Liver (tissue), 10 donors: ENCODE measurements at places on chromosomes 5 and 9. TPM values are rescaled to one million over a fixed set of nuclear protein-coding genes. Genes with fewer than 3 reads are reported as not detected.

DNA sequence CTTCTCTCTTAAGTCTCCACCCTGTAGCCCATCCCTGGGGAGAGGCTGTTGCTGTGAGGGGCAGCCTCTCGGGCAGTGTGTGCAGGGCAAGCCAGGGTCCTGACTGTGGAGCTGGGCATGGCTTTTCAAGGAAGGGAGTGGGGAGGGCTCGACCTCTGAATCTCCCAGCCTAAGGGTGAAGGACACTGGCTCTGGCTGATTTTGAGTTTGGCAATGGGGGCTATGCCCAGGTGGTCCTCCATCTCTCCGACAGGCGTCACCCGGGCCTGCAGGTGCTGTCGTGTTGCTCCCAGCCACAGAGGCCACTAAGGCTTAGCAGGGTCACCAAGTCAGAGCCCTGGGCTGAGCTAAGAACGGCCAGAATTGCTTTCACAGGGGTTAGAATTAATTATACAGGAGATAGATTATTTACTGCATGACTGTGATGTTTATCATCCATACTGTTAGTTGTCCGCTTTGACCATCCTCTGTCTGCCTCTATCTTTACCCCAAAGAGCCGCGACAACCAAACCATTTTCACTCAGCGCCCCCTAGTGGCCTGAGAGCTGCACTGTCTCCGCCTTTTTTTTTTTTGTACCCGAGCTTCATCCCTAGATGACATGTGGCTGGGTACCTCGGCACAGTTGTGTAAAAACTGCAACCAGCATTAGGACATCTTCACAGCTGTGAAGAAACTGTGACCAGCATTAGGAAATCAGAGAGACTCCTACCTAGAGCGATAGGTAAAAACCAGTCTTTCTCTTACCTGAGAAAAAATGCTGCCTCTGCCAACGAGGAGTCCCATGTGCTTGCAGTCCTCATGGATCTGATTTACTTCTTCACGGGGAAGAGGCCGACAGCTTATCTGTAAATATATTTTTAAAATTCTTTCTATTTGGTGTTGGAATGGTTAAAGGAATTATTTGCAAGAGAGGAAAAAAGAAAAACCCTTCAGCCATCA lies 44.5 kb downstream of the AGXT2 start:
- no peak overlapping the region for H3K27ac ChIP-seq
- DNase-seq, result peak; percentile 72
- H3K27me3 ChIP-seq, result no peaks in the 10 kb centered on the region
- H3K4me1 ChIP-seq, result no peaks in the 10 kb centered on the region
- peaks cover 2% of the 10 kb centered on the region for H3K36me3 ChIP-seq

The MIGA2 gene
- total RNA-seq, result 22.8 TPM

- H3K4me3 ChIP-seq, result no peak overlapping the region
- no peaks in the 10 kb centered on the region for H3K27me3 ChIP-seq
- H3K4me1 ChIP-seq, result peaks cover 7% of the 10 kb centered on the region
- H3K27ac ChIP-seq, result no peak overlapping the region
- DNase-seq, result no peak
- peaks cover 5% of the 10 kb centered on the region for H3K36me3 ChIP-seq
Observed at GRCh38 chr9:126874546-126875314, 14.3 kb downstream of the ZBTB34 start.

The DDX4 gene
- total RNA-seq, result not detected

- no peaks in the 10 kb centered on the region for H3K27me3 ChIP-seq
- H3K4me3 ChIP-seq, result no peak overlapping the region
- no peak overlapping the region for H3K27ac ChIP-seq
- H3K36me3 ChIP-seq, result no peaks in the 10 kb centered on the region
Observed at GRCh38 chr5:27434335-27434734, 395.9 kb upstream of the CDH9 start.

DNA sequence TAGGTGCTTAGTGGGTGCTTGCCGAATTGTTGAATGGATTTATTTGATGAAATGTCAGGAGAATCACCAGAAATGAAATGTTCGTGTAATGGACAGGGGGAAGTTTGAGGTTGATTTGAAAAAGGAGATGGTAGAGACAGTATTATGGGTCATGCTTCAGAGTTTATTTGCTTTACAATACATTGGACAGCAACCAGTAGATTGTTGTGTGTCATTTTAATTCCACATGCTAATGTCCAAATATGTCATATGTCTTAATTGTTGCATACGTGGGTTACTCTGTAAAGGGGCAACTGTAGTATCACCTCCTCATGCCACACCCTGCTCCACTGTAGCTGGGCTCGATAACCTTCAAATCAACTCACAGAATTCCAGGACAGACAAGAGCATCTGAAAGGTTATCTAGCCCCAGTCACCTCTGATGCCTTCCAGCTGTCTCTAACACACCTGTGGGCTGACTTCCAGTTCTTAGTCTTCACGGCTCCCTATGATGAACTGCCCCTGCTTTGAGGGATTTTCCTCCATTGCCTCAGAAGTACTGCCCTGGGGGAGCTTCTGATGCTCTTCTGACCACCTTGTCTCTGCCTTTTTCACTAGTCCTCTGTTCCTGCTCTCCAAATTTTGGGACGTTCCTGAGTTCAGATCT lies 1.7 kb downstream of the PDCD1LG2 start:
- no peaks in the 10 kb centered on the region for H3K36me3 ChIP-seq
- H3K4me3 ChIP-seq, result no peak overlapping the region
- no peaks in the 10 kb centered on the region for H3K27me3 ChIP-seq
- no peak overlapping the region for H3K27ac ChIP-seq
- no peaks in the 10 kb centered on the region for H3K4me1 ChIP-seq
- no peak for DNase-seq

- H3K27me3 ChIP-seq, result no peaks in the 10 kb centered on the region
- peaks cover 83% of the 10 kb centered on the region for H3K36me3 ChIP-seq
- peak; percentile 78 for DNase-seq
- H3K4me3 ChIP-seq, result no peak overlapping the region
- H3K27ac ChIP-seq, result no peak overlapping the region
- no peaks in the 10 kb centered on the region for H3K4me1 ChIP-seq
Observed at GRCh38 chr9:132901858-132902831, 23.4 kb downstream of the SPACA9 start.

DNA sequence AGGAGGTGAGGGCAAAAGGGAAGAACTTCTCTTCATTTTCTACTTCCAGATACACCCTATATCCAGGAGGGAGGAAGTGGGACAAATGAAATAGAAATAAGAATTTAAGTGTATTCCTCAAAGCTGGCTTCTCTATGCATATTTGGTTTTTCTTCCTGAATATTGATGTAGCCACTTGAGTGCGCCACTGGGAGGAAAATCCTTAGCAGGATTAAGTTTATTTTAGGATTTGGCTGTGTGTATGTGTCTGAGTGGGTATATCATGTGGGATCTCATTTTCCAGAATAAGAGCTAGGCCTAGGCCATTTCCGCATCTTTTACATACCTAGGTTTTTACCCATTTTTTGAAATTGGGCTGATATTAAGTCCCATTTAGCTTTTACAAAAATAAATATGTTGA lies 42.5 kb downstream of the MAP1B start:
- no peak overlapping the region for H3K4me3 ChIP-seq
- H3K27ac ChIP-seq, result no peak overlapping the region
- H3K36me3 ChIP-seq, result no peaks in the 10 kb centered on the region
- no peaks in the 10 kb centered on the region for H3K27me3 ChIP-seq
- DNase-seq, result no peak

The TTC23L gene
- total RNA-seq, result 0.08 TPM

- H3K4me1 ChIP-seq, result no peaks in the 10 kb centered on the region
- no peaks in the 10 kb centered on the region for H3K36me3 ChIP-seq
- no peak overlapping the region for H3K27ac ChIP-seq
- DNase-seq, result no peak
Observed at GRCh38 chr5:147081311-147081764, 153.5 kb upstream of the STK32A start.

GRCh38 chr9:83029531-83030137 lies 33.3 kb downstream of the RASEF start:
- no peaks in the 10 kb centered on the region for H3K27me3 ChIP-seq
- H3K36me3 ChIP-seq, result no peaks in the 10 kb centered on the region
- H3K4me1 ChIP-seq, result no peaks in the 10 kb centered on the region
- no peak for DNase-seq

- H3K27ac ChIP-seq, result no peak overlapping the region
- H3K36me3 ChIP-seq, result no peaks in the 10 kb centered on the region
- no peak overlapping the region for H3K4me3 ChIP-seq
- no peak for DNase-seq
- H3K27me3 ChIP-seq, result no peaks in the 10 kb centered on the region
Observed at GRCh38 chr9:88936132-88936531, 55.1 kb upstream of the S1PR3 start.

DNA sequence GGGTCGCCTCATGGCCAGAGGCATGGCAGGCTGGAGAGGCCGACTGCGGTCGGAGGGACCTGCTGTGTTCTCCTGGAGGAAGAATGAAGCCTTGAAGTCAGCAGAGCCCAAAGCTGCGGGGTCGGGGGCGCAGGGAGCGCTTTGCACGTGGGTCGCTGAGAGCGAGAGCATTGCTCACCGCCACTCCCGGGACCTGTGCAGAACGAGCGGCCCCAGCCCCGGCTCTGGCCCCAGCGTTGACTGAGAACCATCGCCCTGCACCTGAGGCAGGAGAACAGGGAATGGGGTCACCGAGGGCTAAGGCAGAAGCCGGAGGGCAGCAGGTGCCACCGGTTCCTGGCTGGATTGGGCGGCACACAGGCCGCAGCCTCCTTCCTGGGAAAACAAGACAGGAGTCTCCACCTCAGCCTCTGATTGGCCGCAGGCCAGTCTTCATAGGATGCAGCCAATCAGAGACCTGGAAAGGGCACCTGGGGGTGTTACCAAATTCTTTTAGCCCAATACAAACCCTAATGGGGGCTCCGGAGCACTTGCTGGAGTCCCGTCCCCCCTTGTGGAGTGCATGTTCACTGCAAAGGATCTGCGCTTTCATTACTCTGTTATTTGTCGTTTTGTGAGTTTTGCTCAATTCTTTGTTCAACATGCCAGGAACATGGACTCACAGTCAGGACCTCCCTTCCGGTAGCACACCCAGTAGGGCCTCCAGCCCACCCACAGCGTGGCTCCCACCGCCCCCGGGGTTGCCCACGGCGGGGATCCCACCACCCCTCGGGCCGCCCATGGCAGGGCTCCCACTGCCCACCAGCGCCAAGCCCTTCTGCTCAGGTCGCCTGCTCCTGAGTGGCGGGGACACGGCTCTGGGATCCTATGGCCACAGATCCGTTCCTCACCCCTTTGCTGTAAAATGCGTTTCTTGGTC lies 24.7 kb upstream of the SLC6A19 start:
- no peak overlapping the region for H3K27ac ChIP-seq
- H3K27me3 ChIP-seq, result no peaks in the 10 kb centered on the region
- no peak for DNase-seq
- peaks cover 11% of the 10 kb centered on the region for H3K4me1 ChIP-seq
- H3K36me3 ChIP-seq, result no peaks in the 10 kb centered on the region

GRCh38 chr9:137085920-137086530 lies 760 bp upstream of the MAN1B1 start:
- peak overlapping the region; percentile 74 for H3K4me3 ChIP-seq
- peak; percentile 52 for DNase-seq
- peaks cover 10% of the 10 kb centered on the region for H3K36me3 ChIP-seq
- peak overlapping the region; percentile 75 for H3K27ac ChIP-seq

DNA sequence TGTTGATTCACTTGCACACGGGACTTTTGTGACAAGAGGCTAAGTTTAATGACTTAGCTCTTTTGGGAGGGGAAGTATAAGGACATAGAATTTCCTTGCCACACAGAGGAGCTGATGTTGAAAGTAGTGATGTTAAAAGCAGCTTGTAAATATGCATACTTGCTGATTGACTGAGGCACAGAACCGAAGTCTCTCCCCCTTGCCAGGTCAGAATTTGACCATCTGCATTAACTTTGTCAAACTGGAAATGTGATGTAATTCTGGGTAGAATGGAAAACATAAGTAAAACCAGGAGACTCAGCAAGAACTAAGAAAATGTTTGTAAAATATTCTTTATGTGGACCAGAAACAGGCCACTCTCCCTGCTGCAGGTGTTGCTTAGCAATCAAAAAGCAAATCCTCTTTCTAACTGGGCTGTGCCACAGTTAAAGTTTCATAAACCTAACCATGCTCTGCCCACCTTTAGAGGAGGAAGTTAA lies 284.2 kb downstream of the NR3C1 start:
- no peak for DNase-seq
- H3K4me1 ChIP-seq, result no peaks in the 10 kb centered on the region
- no peak overlapping the region for H3K4me3 ChIP-seq
- no peak overlapping the region for H3K27ac ChIP-seq
- no peaks in the 10 kb centered on the region for H3K36me3 ChIP-seq

GRCh38 chr5:151338734-151339133 lies 8.6 kb downstream of the SLC36A2 start:
- no peaks in the 10 kb centered on the region for H3K4me1 ChIP-seq
- no peak overlapping the region for H3K27ac ChIP-seq
- no peak overlapping the region for H3K4me3 ChIP-seq

The TMEM161B gene
- total RNA-seq, result 11.0 TPM

DNA sequence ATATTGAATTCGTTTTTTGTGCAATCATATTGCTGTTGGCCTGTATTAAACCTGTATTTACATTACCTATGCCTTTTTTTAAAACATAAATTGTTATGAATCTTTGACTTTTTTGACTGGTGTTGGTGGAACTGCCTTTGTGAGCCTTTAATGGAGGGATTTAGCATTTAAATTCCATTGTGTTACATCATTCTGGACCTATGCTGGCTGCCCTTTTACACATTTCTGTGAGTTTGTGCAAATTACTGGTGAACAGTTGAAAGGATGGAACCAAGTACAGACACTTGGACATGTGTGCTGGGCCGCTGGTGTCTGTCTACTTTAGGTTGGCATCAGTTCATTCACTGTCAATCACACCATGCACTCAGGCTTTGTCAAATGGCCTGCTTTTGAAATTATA lies 3.4 kb downstream of the SNX18 start:
- H3K36me3 ChIP-seq, result no peaks in the 10 kb centered on the region
- H3K4me3 ChIP-seq, result peak overlapping the region; percentile 73
- H3K27ac ChIP-seq, result peak overlapping the region; percentile 73
- DNase-seq, result no peak

GRCh38 chr9:5089737-5090136 lies 95.7 kb downstream of the INSL6 start:
- no peaks in the 10 kb centered on the region for H3K27me3 ChIP-seq
- H3K4me1 ChIP-seq, result no peaks in the 10 kb centered on the region
- DNase-seq, result no peak
- peaks cover 18% of the 10 kb centered on the region for H3K36me3 ChIP-seq
- no peak overlapping the region for H3K4me3 ChIP-seq

GRCh38 chr5:74124826-74125225 lies 498.8 kb downstream of the ARHGEF28 start:
- no peak overlapping the region for H3K4me3 ChIP-seq
- H3K4me1 ChIP-seq, result no peaks in the 10 kb centered on the region
- no peak for DNase-seq
- no peak overlapping the region for H3K27ac ChIP-seq
- no peaks in the 10 kb centered on the region for H3K36me3 ChIP-seq
- H3K27me3 ChIP-seq, result no peaks in the 10 kb centered on the region

- peaks cover 42% of the 10 kb centered on the region for H3K4me1 ChIP-seq
- H3K27me3 ChIP-seq, result no peaks in the 10 kb centered on the region
- H3K4me3 ChIP-seq, result no peak overlapping the region
- no peak for DNase-seq
- H3K36me3 ChIP-seq, result no peaks in the 10 kb centered on the region
- H3K27ac ChIP-seq, result no peak overlapping the region
Observed at GRCh38 chr9:71037521-71037920, 83.9 kb downstream of the TRPM3 start.

GRCh38 chr9:127013597-127013996 lies 99.0 kb downstream of the RALGPS1 start:
- H3K36me3 ChIP-seq, result no peaks in the 10 kb centered on the region
- H3K27me3 ChIP-seq, result no peaks in the 10 kb centered on the region
- no peak overlapping the region for H3K27ac ChIP-seq
- no peak for DNase-seq
- no peak overlapping the region for H3K4me3 ChIP-seq

GRCh38 chr9:119004618-119004990 lies 364.6 kb downstream of the BRINP1 start:
- peaks cover 4% of the 10 kb centered on the region for H3K4me1 ChIP-seq
- no peaks in the 10 kb centered on the region for H3K36me3 ChIP-seq
- H3K27ac ChIP-seq, result no peak overlapping the region
- no peaks in the 10 kb centered on the region for H3K27me3 ChIP-seq
